ENCODE measurements at places on chromosomes 1 and 21.

- no peak for DNase-seq
These were observed 76.2 kb upstream of the CD34 start for GRCh38 chr1:207987164-207987563.

DNA sequence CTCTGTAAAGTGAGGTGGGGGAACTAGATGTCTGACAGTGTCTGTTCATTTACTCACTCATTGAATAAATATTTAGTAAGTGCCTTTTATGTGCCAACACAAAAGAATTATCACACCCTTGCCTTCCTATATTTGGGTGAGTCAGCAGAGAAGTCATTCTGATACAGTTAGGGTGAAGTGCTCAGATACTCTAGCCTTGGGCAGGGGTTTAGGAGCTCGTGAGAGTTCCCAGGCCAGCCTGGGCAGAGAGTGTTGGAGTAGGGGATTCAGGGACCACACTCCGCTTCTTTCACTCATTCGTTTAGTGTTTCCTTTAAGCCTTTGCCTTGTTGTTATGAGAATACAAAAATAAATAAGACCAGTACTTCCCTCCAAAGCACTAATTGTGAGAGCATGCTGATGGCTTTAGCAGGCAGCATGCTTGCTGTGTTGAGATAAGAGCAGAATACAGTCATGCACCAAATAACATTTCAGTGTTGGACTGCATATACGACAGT is 83.9 kb downstream of the DYRK1A start:
- peak; percentile 56 for DNase-seq

GRCh38 chr1:33306653-33307493 is 14.0 kb downstream of the A3GALT2 start:
- DNase-seq: no peak

GRCh38 chr1:37612186-37612585 is 16.4 kb upstream of the GNL2 start:
- DNase-seq: no peak

GRCh38 chr1:52533713-52534112 is 19.2 kb downstream of the TUT4 start:
- no peak for DNase-seq

DNA sequence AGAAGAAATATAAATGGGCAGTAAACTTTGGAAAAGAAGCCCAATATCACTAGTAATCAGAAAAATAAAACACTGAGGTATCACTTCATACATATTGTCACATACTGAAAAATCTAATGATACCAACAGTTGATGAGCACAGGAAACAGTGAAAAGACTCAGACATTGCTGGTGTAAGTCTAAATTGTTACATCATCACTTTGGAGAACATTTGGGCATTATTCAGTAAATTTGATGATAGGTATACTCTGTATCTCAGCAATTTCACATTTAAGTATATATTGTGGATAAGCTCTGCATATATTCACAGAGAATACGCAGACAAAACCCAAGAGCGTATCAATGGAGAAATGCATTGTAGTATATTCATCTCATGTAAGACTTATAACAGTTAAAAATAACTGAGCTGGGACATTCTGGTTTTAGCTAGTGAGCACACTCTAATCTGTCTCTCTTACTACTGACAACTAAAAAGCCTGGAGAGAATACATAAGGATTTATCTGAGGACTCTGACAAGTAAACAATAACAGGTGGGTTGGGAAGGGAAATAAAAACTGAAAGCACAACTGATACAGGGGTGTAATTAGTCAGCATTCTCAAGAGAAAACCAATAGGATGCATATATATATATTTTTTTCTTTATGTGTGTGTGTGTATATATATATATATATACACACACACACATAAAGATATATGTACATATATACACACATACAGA is 212.7 kb upstream of the JUN start:
- no peak for DNase-seq

DNA sequence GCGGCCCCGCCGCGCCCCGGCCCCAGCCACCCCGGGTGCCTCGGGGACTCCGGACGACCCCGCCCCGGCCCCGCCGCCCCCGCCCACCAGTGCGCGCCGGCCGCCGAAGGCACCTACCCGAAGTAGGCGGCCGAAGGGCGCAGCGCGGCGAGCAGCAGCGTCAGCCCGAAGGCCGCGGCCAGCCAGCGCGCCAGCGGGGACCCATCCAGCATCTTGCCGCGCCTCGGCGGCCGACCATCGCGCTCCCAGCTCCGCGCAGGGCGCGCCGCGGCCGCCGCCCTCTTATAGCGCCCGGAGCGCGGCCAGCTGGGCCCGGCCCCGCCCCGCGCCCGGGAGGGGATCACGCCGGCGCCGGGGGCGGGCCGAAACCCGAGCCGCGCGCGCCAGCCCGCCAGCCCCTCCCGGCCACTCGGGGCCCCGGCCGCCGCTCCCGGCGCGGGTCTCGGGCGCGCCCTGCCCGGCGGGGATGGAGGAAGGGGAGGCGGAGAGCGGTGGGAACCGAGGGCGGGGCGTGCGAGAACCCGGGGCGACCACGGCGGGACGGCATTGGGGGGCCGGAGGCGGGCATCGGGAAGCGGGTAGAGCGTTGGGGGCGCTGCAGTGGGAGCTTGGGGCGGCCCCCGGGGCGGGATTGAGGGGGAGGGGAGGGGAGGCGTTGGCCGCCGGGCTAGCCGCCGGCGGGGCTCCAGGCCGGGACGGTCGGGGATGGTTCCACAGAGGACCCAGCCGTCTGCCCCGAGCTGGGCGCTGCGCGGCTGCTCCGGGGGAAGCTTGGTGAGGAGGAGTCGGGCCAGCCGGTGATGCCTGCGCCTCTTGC is at the start of gene WNT9A:
Gene WNT9A, minus strand, starts transcription at position 257 of the 817 bp plus-strand sequence. Its CDS starts 45 bp downstream, at position 212.
- DNase-seq: peak; percentile 54

DNA sequence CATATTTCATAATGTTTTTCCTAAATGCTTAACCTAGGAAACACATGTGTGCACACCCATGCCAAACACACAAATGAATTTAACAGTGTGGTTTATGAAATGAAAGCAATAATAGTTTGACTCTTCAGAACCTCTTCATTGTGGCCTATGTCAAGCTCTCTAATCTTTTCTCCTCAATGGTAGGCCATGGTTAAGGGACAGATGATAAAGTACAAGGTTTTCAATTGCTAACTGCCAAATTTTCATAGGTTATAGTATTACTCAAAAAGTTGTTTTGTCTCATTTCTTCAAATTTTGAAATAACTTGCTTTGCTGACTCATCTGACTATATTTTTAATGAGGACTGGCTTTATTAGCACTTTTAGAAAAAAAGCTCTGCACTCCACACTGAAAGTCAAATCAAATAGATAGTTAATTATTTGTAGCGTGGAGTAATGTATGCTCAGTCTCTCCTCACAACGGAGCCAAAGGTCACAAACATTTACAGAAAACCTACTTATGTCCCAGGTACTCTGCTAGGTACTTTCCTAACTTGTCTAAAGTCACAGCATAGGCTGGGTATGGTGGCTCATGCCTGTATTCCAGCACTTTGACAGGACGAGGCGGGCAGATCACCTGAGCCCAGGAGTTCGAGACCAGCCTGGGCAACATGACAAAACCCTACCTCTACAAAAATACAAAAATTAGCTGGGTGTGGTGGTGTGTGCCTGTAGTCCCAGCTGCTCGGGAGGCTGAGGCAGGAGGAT is 3.0 kb upstream of the ADCY10 start:
- no peak for DNase-seq

GRCh38 chr1:4085546-4085945 is 185.5 kb upstream of the C1orf174 start:
- no peak for DNase-seq

DNA sequence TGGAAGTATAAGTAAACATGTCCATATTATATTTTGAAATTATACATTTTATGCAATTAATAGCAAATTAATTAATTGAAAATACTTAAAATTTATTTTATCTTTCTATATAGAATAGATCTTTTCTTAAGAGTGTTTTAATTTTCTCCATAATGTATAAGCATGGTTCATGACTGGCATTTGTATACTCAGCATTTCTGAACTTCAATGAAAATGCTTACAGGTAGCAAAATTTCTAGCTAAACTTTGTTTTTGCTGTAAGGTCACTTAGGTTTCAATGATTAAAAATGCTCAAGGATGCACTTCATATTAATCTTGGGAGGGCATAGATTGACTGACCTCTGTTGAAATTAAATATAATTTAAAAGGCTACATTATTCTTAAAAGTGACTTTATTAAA is 1108.1 kb downstream of the BRINP3 start:
- no peak for DNase-seq

DNA sequence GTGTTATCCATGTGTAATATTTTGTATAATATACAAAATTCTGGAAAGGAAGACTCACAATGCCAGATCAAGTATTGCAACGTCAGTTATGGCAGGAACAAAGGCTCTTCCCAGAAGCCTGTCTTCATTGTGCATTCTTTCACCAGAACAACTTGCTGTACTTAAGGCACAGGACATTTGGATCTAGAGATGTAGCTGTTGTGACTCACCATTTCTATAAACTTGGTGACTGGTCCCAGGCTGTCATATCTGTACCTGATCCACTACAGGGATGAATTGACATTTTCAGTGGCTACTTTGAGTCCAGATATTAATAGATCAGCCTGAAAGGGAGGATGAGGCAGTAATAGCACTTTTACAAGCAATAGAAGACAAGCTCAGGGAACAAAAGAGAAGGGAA is 299.8 kb downstream of the DISC1 start:
- peak; percentile 31 for DNase-seq

DNA sequence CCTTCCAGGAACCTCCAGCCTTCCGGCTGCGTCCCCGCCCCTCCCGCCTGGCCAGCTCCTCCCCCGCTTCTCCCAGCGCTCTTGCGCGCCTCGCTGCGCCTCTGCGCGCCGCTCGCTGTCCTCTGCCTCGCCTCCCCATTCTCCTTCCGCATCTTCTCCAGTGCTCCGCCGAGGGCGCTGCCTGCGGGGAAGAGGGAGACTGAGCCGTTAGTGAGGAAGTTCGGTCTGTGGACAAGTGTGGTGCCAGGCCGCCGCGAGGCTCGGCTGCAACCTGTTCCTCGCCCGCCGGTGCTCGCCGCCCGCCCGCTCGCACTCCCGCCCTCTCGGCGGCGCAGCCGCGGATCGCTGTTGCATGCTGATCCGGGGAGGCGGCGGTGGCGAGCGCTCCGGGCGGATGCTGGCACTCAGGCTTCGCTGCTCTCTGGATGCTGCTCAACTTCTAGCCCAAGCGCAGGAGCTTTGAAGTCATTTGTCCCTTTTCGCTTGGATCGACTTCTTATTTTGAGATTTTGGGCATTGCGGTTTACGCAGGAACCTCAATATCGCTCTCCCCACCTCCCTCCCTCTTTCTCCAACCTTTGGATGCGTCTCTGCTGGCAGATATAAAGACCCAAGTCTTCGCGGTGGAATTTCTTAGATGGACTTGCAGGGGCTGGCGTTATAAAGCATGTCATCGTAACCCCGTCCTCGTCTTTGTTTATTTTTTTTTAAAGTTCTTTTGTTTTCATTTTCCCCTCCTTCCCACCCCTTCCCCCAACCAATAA is 614 bp upstream of the CACNA1E start:
- peak; percentile 7 for DNase-seq

DNA sequence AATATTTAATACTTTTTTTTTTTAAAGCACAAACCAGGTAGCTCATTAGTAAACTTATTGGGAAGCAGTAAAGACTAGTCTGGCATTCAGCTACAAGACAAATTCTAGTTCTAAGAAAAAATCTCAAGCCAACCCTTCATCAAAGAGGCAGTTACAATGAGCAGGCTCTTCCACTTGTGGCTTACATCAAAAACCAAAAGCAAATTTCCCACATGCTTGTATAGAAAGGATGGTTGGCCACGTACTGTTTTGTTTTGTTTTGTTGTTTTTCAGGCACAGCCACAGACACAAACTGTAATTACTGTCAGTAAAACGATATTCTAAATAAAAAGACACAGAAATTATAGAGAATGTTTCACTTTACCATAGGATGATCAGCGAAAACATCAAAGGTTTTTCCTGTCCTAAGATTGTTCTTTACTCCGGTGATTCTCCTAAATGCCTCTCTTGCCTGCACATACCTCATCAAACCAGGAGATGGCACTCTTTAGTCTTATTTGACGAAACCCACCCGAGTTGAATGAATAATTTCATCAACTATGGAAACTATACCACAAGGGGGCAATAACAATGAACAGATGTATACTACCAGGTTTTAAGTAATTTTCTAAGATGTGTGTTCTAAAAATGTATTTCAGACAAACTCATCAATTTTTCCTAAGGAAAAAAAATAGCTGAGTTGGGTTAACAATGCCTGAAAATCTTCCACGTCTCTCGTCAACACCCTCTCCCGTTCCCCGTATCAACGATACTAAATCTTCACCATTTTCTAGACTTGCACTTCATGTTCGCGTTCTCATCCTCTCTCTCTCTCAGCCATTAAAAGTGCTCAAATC is 26.9 kb downstream of the RPL5 start:
- DNase-seq: peak; percentile 91

- DNase-seq: no peak
These were observed 173.4 kb downstream of the SETD4 start for GRCh38 chr21:35886887-35887286.

All from cardiac fibroblast (primary cell).